ENCODE measurements at places on chromosomes 1 and 21.
A peak's percentile ranks its signal among the peaks of the same experiment; 100 is the strongest.

DNA sequence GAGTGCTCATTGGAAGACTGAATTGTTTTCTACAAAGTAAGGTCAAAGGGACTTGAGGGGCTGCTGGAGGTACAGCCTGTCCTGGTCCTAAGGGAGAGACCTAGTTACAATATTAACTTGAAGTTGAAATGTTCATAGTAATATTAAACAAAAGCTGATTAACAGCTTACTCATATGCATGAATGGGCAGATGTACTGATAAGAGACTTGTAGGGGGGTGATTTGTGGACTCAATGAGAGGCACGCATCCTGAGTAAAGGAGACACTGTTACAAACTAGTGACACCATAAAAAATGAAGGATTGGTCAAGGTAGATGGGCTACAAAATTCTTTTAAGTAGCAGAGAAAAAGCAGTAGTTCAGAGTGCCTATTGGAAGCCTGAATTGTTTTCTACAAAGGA, 2.7 kb downstream of the HSD11B1 start:
- DNase-seq: no peak

- DNase-seq: peak; percentile 77
These were observed 5.9 kb upstream of the PLEKHG5 start for GRCh38 chr1:6497215-6497866.

- no peak for DNase-seq
These were observed 127.4 kb downstream of the ADSS2 start for GRCh38 chr1:244324176-244324883.

DNA sequence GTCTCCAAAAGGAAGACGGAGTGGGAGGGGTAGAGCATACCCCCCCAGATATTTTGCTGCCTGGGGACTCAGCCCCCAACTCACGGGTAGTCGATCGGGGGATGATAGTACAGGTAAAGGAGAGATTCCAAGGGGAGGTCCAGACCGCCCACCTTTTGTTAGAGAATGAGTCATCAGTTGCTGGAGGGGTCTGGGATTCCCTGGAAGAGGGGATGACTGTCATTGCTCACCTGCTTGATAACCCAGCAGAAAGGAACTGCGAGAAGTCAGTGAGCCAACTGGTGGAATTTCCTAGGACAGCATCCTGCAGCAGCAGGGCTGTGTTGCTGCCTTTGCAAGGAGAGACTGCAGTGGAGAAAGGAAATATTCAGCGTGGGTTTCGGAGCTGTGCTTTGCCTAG, 64.4 kb downstream of the MACF1 start:
- DNase-seq: no peak

DNA sequence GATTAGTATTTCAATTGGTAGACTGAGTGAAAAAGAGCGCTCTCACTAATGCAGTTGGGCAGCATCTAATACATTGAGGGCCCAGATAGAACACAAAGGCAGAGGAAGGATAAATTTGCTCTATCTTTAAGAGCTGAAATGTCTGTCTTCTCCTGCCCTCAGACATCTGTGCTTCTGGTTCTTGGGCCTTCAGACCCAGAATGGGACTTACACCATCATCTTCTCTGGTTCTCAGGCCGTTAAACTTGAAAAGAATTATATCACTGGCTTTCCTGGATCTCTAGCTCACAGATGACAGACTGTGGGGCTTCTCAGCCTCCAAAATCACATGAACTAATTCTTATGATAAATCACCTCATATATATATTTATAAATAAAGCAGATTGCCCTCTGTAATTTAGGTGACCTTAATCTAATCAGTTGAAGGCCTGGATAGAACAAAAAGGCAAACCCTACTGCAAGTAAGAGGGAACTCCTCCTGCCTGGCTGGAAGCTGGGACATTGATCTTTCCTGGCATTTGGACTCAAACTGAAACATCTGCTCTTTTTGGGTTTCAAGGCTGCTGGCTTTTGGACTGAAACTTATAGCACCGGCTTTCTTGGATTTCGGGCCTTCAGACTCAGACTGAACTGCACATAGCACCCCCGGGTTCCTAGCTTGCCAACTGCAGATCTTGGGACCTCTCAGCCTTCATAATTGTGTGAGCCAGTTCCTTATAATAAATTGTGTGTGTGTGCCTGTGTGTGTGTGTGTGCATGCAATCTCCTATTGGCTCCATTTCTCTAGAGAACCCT, 390.4 kb upstream of the PLXNA2 start:
- no peak for DNase-seq

- DNase-seq: peak; percentile 39
These were observed 86.8 kb downstream of the LRRC8C start for GRCh38 chr1:89719502-89720306.

GRCh38 chr1:109152196-109152595, 38.3 kb downstream of the ELAPOR1 start:
- no peak for DNase-seq

GRCh38 chr1:234681065-234681464, 71.1 kb upstream of the IRF2BP2 start:
- no peak for DNase-seq

GRCh38 chr1:229203030-229203751, 67.7 kb upstream of the RAB4A start:
- peak; percentile 47 for DNase-seq

- DNase-seq: no peak
These were observed 2.3 kb upstream of the ECE1 start for GRCh38 chr1:21292503-21292983.

GRCh38 chr1:8525216-8525557, 207.3 kb downstream of the SLC45A1 start:
- DNase-seq: peak; percentile 25

GRCh38 chr1:167728818-167729410, 7.1 kb downstream of the MPZL1 start:
- DNase-seq: no peak

GRCh38 chr1:117537291-117537920, 68.4 kb upstream of the TENT5C start:
- no peak for DNase-seq

- no peak for DNase-seq
These were observed 27.4 kb downstream of the RPS6KA1 start for GRCh38 chr1:26557008-26557407.

- DNase-seq: peak; percentile 71
These were observed 401 bp downstream of the TP73 start for GRCh38 chr1:3652548-3653285.

DNA sequence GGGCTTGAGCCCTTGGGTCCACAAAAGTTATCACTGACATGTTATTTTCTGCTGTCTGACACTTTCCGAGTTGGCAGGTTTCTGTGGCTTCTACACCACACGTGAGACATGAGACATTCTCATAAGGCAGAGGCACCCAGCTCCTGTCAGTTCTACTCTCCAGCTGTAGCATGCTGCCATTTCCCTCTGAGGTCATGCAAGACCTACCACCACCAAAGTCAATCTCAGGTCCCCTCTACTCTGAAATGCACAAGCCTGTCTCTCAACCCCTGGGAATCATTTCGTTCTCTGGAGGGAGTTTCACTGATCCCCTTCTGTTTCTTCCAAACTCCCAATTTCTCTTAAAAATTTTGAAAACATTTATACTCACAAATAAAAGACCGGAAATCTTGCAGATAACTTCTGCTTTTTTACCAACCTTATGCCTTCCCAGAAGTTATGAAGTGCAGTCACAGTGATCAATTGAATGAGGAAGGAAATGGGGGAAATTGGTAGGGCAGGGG, 39.5 kb upstream of the CR2 start:
- no peak for DNase-seq

DNA sequence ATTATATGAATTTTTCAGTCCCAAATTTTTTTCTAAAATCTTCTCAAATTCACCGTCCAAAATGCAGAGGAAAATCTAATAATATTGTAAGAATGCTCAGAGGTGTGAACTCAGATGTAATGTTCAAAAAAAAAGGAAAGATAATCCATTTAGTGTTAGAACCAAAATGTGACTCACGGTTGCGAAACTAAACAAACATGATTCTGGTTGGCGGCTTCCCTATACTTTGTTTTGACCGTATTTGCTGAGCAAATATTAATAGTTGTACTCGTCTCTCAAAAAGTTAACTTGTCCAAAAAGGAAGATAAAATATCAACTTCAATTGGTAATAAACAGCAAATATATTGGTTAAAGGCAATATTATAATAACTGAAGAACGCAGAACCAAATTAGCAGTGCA, 34.4 kb downstream of the ZSWIM5 start:
- no peak for DNase-seq

- DNase-seq: no peak
These were observed 97.5 kb downstream of the CASZ1 start for GRCh38 chr1:10698726-10699469.

DNA sequence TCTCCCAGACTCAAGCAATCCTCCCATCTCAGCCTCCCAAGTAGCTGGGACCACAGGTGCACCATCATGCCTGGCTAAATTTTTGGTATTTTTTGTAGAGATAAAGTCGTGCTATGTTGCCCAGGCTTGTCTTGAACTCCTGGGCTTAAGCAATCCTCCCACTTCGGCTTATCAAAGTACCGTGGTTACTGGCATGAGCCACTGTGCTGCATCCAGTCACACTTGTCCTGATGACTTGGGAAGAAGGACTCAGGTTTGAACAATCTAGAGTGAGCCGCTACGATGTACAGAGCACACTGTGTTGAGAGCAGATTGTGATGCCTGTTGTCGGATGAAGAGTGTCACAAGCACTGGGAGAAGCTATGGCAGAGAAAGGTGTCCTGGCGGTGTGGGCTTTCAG, 27.2 kb downstream of the RNF187 start:
- DNase-seq: no peak

- no peak for DNase-seq
These were observed 107.0 kb downstream of the RHOU start for GRCh38 chr1:228842094-228842775.

- DNase-seq: no peak
These were observed 21.1 kb downstream of the NCF2 start for GRCh38 chr1:183569141-183569540.

DNA sequence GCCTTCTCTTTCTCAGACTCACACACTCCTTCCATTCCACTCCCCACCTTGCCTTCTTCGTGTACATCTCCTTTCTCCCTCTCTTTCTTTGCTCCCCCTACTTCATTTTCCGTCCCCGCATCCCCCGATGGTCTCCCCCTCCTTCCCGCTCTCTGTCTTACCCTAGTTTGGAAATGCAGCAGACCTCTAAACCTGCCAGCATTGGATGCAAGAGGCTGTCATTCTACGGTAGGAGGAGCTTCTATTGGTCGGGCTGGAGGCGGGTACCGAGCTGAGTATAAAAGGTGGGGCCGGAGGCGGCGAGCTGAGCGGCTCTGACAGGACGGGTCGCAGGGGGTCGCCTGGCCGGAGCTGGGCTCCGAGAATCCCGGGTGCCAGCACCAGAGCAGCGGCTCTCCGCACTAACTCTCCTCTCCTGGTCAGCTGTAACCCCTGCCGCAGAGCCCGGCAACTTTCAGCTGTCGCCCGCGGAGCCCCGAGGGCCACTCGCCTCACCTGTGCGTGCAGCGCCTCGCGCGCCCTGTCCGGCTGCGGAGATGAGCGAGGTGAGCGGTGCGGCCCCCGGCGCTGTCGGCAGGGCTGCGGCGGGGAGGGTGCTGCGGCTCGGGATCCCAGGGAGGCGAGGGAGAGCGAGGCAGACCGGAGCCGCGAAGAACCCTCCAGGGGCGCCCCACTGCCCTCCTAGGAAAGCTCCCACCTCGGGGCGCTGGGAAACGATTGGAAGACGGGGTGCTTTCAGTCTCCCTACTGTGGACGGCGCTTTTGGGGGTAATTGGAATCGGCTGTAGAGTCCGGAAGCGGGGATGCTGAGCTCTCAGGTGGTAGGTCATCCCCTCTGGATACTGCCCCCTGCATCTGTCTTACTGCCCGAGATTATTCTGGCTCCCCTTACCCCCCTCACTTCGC, at the start of gene PCP4L1:
PCP4L1 (plus strand) TSS at position 307 of the 906 bp plus-strand sequence; CDS start at position 537, 230 bp downstream.
- DNase-seq: no peak

GRCh38 chr1:50516056-50516455, 92.8 kb upstream of the DMRTA2 start:
- no peak for DNase-seq

GRCh38 chr21:35764077-35764476, 296.2 kb downstream of the SETD4 start:
- no peak for DNase-seq

DNA sequence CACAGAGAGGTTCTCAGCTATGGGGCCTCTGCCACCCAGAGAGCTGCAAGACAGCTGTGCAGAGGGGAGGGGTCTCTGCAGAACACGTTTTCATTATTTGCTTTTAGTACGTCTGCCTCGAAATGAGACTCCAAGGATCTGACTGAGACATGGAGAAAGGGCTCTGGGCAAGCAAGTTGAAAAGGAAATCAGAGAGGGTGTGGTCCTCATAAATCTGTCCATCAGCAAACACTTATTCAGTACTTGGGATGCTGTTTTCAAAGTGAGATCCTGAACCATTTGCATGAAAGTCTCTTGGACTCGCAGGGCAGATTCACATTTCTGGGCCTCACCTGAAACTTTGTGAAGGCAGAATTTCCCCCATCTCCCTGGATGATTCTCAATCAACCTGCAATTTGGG, 197.4 kb upstream of the GALNT2 start:
- DNase-seq: no peak

DNA sequence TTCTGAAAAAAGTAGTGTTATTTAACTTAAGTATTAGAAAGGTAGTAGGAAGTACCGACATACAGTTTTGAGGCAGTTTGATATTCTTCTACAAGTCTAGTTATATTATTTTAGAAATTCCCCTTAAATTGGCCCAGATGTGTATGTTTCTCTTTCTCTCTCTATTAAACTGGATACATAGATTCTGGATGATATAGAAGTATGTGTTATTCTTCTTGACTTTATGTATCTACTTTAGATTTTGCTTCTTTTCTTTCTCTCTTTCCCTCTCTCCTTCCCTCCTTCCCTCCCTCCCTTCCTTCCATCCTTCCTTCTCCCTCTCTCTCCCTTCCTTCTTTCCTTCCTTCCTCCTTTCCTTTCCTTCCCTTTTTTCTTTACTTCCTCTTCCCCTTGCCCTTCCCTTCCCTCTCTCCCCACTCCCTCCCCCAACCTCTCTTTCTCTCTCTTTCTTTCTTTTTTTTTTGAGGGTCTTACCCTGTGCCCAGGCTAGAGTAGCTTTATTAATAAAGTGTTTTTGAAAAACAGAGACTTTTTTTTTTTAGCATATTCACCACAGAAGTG, 124.3 kb downstream of the OSBPL9 start:
- DNase-seq: no peak

DNA sequence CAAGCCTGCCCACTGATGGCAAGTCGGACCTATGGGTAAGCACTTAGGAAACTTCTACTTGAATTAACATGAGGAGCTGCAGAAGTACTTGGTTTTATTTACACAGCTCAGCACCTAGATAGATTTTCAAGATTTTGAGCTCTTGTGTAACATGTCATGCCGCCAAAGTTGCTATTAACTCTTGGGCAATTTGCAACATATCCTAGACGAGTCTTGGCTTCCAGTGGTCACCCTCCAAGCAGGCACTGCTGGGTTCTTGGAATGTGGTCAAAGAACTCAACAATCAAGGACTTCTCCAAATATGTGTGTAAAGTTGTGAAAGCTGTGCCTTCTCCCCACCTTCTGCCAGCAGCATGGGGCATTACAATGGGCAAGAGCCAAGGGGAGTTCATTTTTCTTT, 17.8 kb upstream of the GUCA2B start:
- DNase-seq: no peak

Measured in D341Med (cell line).